ENCODE measurements at places on chromosomes 7 and 10.

- DNase-seq = no peak
Observed at GRCh38 chr7:43480581-43480980, 102.3 kb upstream of the STK17A start.

DNA sequence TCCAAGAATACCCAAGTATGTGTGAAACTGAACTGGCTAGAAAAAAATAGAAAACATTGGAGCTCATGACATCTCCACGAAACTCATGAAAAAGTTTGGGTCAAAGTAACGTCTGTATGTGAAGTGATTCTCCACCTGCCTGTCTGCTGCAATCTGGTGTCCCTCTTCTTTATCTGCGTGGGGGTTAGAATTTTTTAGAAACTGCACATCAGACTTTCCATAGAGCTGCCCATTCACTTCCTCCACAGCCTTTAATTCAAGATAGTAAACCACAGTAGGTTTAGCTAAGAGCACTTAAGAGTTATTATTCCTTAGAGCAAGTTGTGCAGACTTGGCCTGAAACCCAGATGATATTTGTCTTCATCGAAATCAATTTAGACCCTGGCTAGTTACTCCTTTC is 55.3 kb downstream of the SCIN start:
- DNase-seq = no peak

DNA sequence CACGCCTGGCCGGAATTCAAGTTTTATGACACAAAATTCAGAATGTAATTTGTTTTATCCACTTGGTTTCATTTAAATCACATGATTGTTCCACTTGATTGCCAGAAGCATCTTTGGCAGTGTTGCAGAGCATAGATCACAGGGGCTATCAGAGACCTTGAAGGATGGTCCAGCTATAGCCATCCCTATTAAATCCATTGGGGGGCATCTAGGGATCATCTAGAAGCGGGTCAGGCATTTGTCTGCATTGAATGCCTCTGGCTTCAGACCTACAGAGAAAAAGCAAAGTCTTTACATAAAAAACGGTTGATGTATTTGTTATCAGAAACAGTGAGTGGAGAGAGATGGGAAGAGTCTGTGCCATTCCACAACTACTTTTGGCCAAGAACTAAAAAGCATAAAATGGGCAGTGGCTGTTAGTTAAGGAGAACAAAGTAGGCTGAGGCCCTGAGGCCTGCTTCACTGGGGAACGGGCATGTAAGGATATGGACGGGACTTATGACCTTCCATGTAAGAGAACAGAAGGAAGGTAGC is 146.3 kb downstream of the NXPH1 start:
- no peak for DNase-seq

DNA sequence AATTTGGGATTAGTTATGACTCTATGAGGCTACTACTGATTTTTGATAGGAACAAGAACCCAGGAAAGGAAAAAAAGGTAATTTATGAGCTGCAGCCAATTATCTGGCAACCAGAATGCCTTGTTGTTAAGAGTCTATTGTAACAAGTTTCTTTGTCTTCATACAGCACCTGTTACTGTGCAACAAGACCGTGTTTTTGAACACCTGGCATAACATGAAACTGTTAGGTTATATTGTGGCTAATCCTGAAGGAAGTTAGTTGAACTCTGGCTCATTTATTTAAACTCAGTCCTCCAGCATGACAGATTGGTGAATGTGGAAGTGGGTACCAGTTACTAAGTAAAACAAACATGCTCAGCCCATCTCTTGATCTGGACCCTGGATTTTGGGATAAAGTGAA is 33.0 kb downstream of the RALA start:
- no peak for DNase-seq

All from activated T-cell treated with anti-CD3 and anti-CD28 coated beads for 1 hour (primary cell).